ENCODE measurements at places on chromosomes 16 and 17. TPM values are rescaled to one million over a fixed set of nuclear protein-coding genes. Genes with fewer than 3 reads are reported as not detected.

DNA sequence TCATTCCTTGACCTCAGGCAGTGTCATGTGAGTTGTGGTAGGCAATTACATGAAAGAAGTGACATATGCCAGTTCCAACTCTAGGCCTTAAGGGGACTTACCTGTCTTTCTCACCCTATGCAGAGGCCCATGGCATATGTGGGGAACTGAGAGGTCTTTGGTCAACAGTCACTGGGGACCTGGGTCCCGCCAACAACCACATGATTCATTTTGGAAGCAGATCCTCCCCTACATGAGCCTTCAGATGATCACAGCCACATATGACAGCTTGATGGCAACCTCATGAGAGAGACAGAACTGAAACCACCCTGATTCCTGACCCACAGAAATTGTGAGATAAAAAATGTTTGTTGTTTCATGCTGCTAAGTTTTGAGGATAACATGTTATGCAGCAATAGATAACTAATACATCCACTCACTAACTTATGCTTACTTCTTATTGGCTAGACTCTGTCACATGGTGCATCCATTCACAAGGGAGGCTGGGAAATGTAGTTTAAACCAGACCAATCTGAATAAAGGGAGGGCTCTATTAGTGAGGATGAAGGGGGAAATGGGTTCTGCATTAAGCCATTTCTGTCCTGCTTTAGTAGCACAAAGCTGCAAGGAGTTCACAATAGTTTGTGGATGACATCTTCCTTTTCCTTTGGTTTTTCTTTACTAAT lies 298.2 kb downstream of the HAPSTR1 start:
- H3K4me3 ChIP-seq: no peak overlapping the region
- no peaks in the 10 kb centered on the region for H3K36me3 ChIP-seq
- no peak overlapping the region for H3K27ac ChIP-seq
- no peaks in the 10 kb centered on the region for H3K27me3 ChIP-seq
- no peaks in the 10 kb centered on the region for H3K4me1 ChIP-seq

- H3K4me3 ChIP-seq: no peak overlapping the region
- H3K27me3 ChIP-seq: no peaks in the 10 kb centered on the region
- H3K27ac ChIP-seq: no peak overlapping the region
These were observed 777.0 kb downstream of the KCNJ18 start for GRCh38 chr17:22469101-22469880.

TEX14 gene
- 0.27 TPM for total RNA-seq

CCL23 gene
- total RNA-seq: not detected

PRSS53 gene
- 3.5 TPM for total RNA-seq

- H3K27me3 ChIP-seq: no peaks in the 10 kb centered on the region
- H3K4me3 ChIP-seq: no peak within 1 kb of the TSS
- peak; percentile 77 for DNase-seq
- H3K27ac ChIP-seq: peak within 1 kb of the TSS; percentile 87
- peaks cover 28% of the 10 kb centered on the region for H3K4me1 ChIP-seq
- H3K36me3 ChIP-seq: peaks cover 19% of the 10 kb centered on the region
These were observed at the start of gene CD7 for GRCh38 chr17:82317394-82318168. TSS of gene CD7 (minus strand) at chr17:82317608. CDS start at chr17:82317495, 113 bp downstream.

- H3K27me3 ChIP-seq: no peaks in the 10 kb centered on the region
- DNase-seq: peak; percentile 77
- peaks cover 8% of the 10 kb centered on the region for H3K36me3 ChIP-seq
- peak overlapping the region; percentile 99 for H3K27ac ChIP-seq
- peaks cover 57% of the 10 kb centered on the region for H3K4me1 ChIP-seq
These were observed 18.8 kb downstream of the SIAH1 start for GRCh38 chr16:48366165-48367093.

GRCh38 chr17:68981288-68981687 lies 26.1 kb upstream of the ABCA8 start:
- no peaks in the 10 kb centered on the region for H3K27me3 ChIP-seq
- no peak overlapping the region for H3K27ac ChIP-seq
- no peak overlapping the region for H3K4me3 ChIP-seq
- H3K36me3 ChIP-seq: no peaks in the 10 kb centered on the region
- DNase-seq: no peak
- H3K4me1 ChIP-seq: no peaks in the 10 kb centered on the region

GRCh38 chr16:68265078-68265920 lies 973 bp downstream of the SLC7A6 start:
- DNase-seq: peak; percentile 59
- peak overlapping the region; percentile 82 for H3K4me3 ChIP-seq
- H3K27me3 ChIP-seq: no peaks in the 10 kb centered on the region
- H3K27ac ChIP-seq: peak overlapping the region; percentile 94

DNA sequence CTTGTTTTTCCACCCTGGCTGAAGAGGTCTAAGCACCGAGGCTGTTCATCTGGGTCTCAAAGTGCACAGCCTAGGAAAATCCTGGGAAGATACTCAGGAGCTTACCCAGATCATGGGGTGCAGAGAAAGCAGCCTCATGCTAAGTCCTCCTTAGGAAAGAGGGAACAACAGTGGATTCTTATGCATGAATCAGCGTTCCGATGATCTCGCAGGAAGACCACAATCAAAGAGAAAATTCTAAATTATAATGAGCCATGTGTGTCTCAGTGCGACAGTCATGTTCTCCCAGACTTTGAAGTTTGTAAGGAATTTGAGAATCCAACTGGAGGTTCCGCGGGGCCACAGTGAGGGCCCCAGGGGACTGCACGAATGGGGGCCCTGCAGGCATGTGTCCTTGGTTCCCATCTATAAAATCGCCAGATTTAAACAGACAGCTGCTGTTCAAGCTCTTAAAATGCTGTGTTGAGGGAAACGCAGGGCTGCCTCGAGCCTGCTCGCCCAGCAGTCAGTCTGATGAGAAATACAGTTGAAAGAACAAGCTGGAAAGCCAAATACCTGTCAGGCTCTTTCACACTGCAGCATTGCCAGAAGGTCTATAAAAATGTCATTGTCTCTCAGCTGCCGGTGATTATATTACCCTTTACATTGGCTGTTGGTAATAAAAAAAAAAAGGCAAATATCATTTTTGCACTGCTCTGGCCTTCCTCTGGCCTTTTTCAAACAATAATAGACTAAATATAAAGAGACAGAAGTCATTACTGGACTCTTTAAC lies 152.1 kb downstream of the PMP22 start:
- no peak overlapping the region for H3K4me3 ChIP-seq
- DNase-seq: no peak
- no peaks in the 10 kb centered on the region for H3K4me1 ChIP-seq
- H3K27me3 ChIP-seq: no peaks in the 10 kb centered on the region
- H3K36me3 ChIP-seq: no peaks in the 10 kb centered on the region

CA10 gene
- not detected for total RNA-seq

OR1E1 gene
- total RNA-seq: not detected

DNA sequence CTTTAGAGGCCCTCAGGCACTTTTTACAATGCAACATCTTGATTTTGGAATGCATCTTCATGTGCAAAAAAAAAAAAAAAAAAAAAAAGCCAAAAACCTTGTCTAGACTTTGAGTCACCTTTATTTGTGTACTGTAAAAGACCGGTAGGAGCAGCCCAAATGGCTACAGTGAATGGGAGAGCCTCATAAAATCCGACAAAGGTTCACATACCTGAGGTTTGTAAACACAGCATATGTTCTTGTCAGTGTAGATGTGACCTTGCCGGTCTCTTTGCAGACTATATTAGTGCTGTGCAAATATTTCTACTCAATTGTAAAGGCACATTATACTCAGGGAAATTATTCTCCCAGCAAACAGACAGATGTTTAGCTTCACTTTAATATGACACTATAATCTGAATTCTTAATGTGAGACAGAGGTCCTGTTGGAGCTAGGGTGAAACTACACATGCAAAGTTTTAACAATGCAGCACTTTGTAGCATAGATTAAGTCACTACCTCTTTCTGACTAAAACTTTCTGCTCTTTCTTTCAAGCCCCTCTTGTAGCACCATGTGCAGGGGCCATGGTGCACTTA lies 211.3 kb downstream of the CA10 start:
- no peak for DNase-seq
- H3K27me3 ChIP-seq: no peaks in the 10 kb centered on the region
- no peaks in the 10 kb centered on the region for H3K4me1 ChIP-seq
- no peak overlapping the region for H3K27ac ChIP-seq
- no peaks in the 10 kb centered on the region for H3K36me3 ChIP-seq

GRCh38 chr17:8542599-8543502 lies 87.7 kb downstream of the MYH10 start:
- H3K27me3 ChIP-seq: no peaks in the 10 kb centered on the region
- no peak for DNase-seq
- no peaks in the 10 kb centered on the region for H3K4me1 ChIP-seq
- H3K36me3 ChIP-seq: no peaks in the 10 kb centered on the region

C1QTNF1 gene
- total RNA-seq: not detected

KRT222 gene
- not detected for total RNA-seq

DNA sequence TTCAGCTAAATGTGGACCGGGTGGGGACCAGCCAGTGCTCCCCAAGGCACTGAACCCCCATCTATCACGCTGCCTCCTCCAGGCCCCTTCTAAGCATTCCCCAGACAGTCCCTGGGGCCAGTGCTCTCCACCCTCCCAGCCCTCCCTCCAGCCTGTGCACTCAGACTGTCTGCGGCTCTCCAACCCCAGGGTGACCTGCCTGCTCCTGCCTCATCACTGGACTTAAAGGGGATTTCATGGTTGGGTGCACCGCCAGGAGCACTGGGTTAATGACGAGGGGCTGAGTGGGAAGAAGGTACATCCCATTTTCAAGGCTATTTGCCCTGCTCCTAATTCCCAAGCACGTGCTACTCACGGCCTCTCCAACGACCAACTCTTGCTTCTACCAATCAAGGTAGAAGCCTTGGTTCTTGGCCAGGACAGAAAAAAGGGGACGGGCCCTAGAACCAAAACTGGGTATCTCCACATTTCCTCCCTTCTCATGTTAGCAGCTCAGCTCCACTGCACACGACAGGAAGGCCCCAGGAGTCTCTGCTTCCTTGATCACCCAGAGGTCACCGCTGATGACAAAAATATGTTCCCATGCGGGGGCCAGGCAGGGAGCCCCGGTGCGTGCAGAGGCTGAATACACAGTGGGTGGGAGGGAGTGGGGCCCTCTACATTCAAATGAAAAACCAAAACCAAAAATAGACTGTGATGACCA lies 3.5 kb upstream of the ABR start:
- no peaks in the 10 kb centered on the region for H3K36me3 ChIP-seq
- H3K27me3 ChIP-seq: peaks cover 21% of the 10 kb centered on the region
- peaks cover 14% of the 10 kb centered on the region for H3K4me1 ChIP-seq
- DNase-seq: no peak
- no peak overlapping the region for H3K27ac ChIP-seq

- no peak overlapping the region for H3K27ac ChIP-seq
- H3K27me3 ChIP-seq: no peaks in the 10 kb centered on the region
- no peaks in the 10 kb centered on the region for H3K4me1 ChIP-seq
- no peak overlapping the region for H3K4me3 ChIP-seq
- H3K36me3 ChIP-seq: peaks cover 23% of the 10 kb centered on the region
These were observed 59.8 kb downstream of the NEUROD2 start for GRCh38 chr17:39547713-39548478.

HS3ST2 gene
- not detected for total RNA-seq

DNA sequence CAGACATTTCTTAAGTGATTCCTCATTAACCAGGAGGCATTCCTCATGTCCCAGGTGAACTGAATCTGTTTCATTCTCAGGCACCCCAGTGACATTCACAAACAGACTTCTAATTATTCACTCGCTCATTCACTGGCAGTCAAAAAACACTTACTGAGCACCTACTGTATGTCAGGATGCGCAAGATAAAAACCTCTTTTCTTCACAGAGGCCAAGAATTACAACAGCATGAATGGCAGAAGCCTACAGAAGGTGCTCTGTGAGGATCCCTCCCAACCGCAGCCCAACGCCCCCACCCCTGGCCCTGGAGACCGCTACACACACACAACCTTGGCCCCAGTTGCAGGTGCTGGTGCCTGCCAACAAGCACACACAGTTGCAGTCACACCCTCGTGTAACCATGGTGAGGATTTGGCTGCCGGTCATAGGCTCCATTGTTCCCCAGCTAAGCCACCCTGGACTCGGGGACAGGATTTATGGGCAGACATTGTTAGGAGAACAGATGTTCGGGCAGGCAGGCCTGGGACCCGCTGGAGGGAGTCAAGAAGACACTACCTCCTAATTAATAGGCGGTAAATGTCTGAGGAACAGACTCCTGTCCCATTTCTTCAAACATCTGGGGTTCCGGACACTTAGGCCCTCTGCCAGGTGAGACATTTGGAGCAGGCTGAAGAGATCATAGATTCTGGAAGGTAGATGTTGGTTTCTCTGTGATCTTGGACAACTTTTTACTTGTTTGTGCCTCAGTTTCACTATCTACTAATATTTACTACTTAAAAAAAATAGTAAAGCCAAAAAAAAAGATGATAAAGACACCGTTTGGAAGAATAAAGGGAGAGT lies 43.2 kb downstream of the CUEDC1 start:
- peaks cover 2% of the 10 kb centered on the region for H3K27me3 ChIP-seq
- no peak overlapping the region for H3K27ac ChIP-seq
- no peaks in the 10 kb centered on the region for H3K4me1 ChIP-seq
- no peak for DNase-seq

DNA sequence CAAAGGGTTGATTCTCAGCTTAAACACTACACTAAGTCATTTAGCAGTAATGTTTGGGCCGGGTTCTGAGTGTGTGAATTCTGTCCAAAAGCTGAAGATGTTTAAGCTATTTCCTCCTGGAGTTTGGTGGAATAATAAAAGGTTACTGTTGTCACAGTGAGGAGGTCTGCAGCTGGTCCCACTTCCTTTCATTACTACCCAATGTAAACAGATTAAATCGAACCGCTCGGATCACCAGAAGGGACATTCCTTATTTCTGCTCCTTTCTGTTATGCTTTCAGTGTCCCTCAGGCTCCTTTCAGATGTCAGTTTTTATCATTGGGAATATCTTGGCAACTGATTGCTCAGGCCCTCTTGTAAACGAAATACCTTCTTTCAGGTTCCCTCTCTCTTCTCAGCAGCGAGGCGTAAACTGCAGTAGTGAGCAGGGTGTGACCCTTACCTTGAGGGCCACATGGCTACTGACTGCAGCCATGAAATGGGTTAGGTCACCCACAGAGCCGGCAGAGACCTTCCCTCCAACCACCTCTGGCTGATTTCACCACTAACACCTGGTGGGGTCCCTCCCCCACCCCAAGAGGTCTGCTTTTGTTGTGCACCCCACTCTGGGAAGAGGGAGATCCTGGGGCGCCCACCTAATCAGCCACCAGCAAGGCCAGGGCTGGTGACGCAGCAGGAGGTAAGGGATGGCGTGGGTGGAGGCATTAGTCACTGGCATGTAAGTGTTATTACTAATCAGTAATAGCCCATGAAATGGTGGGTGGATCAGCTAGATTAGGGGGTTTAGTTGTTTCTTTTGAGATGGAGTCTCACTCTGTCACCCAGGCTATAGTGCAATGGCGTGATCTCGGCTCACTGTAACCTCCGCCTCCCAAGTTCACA lies 117.6 kb downstream of the VPS53 start:
- no peaks in the 10 kb centered on the region for H3K27me3 ChIP-seq
- H3K4me1 ChIP-seq: no peaks in the 10 kb centered on the region
- no peak overlapping the region for H3K4me3 ChIP-seq
- H3K27ac ChIP-seq: no peak overlapping the region

- no peak overlapping the region for H3K27ac ChIP-seq
- no peaks in the 10 kb centered on the region for H3K36me3 ChIP-seq
- H3K4me3 ChIP-seq: no peak overlapping the region
- no peak for DNase-seq
These were observed 20.6 kb downstream of the MYH10 start for GRCh38 chr17:8609910-8610309.

SOCS7 gene
- 16.2 TPM for total RNA-seq

- H3K4me3 ChIP-seq: no peak overlapping the region
- DNase-seq: no peak
- no peaks in the 10 kb centered on the region for H3K36me3 ChIP-seq
- H3K27me3 ChIP-seq: no peaks in the 10 kb centered on the region
These were observed 46.1 kb downstream of the WSB1 start for GRCh38 chr17:27339836-27340550.

MPP3 gene
- not detected for total RNA-seq

C16orf54 gene
- total RNA-seq: 88.3 TPM
